ENCODE measurements at places on chromosomes 3 and 15.

DNA sequence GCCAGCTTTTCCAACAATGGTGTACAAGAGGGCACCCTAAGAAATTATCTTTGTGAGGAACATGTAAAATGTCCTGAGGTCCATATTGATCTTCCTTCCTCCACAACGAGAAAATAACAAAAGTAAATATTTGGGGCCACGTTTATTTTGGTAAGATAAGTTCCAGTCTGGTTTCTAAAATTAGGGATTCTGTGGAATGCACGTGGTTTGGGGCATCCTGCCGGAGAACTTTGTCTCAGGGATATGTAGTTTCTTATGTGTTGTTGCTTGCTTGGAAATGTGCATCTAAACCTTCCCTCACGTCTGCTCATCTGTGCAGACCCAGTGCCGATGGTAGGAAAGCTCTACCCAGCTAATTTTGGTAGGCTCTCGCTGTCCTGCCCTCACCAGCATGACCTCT lies 62.8 kb downstream of the CTDSPL start:
- DNase-seq, result no peak

DNA sequence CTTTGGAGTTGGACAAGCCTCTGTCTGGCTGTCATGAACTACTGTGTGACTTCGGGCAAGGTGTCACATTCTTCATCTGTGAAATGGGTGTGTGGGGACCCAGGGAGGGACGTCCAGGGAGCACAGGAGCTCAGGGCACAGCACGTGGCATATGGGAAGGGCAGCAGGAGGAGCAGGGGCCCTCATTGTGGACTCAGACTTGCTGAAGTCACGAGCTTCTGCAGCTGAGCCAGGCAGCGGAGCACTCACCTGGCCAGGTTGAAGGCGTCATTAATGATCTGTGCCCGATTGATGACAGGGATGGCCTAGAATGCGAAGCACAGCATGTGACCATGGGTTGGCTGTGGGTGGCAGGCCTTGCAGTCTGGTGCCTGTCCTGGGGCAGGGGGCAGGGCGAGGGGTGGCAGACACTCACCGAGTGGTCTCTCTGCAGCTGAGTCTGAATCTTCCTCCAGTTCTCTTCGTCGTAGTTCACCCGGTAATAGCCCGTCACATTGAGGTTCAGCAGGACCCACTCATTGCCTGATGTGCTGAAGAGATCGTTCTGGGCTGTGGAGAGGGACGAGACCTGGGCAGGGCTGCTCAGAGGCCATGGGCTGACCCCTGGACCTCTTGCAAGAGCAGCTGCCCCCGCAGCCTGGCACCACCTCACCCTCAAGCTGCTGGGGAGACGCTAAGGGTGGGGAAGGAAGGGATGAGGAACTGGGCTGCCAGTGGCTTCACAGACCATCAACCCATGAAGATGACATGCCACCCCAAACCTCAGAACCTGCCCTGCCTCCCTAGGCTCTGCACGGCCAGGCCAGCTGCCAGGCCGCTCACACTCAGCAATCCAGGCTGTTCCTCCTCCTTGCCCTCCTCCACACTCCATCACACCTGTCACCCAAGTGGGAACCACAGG lies 15.4 kb downstream of the ANPEP start:
- DNase-seq, result no peak

- DNase-seq, result no peak
Measured at GRCh38 chr3:32959371-32959770, 7.9 kb downstream of the CCR4 start.

- DNase-seq, result no peak
Measured at GRCh38 chr3:50123394-50124051, 31.6 kb upstream of the SEMA3F start.

DNA sequence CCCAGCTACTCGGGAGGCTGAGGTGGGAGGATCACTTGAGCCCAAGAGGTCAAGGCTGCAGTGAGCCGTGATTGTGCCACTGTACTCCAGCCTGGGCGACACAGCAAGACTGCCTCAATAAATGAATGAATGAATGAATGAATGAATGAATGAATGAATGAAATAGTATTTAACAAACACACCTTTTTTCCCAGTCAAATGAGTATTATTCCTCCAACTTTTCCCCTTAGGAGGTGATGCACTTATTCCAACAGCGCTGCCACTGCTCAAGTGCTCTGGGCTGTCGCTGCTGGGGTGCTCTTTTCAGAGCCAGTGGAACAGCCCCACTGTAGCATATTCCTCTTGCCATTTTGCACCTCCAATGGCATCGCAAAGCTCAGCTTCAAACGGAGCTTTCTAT lies 66.8 kb upstream of the RAD18 start:
- DNase-seq, result no peak

DNA sequence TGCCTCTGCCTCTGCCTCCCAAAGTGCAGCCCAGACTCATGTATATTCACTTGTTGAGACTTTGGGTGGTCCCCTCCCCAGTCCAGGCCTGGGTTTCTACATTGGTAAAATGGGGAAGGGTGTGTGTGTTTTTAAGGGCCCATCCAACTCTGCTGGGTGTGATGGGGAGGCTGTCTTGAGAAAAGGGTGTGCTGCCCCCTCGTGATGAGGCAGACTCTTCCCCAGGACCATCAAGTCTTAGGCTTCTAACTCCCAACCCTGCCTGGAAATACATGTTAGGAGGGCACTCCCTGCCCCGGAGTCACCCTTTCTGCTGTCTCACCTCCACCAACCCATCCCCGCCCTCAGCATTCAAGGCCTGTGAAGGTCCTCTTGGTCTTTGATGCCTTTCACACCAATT lies 4.4 kb upstream of the PTPN23 start:
- peak; percentile 15 for DNase-seq

GRCh38 chr3:87792198-87792533 lies 266.6 kb downstream of the CGGBP1 start:
- no peak for DNase-seq

DNA sequence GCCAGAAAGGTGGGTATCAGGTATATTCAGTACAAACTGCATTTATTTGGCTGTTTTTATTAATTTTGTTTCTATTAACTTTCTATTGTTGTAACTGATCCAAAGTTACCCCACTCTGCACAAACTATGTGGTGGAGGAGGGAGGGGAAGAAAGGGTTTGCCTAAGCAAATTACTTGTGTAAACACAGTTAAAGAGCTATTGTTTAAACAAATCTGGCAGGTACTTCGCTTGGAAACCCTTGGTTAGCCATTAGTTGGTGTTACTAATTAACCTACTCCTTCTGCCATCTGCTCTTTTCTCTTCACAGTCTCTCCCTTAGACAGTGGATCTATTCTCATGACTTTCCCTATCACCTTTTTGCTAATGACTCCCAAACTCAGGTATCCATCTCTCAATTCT lies 328.4 kb upstream of the NECTIN3 start:
- no peak for DNase-seq

GRCh38 chr3:169337500-169338078 lies 325.9 kb downstream of the MECOM start:
- DNase-seq, result no peak

DNA sequence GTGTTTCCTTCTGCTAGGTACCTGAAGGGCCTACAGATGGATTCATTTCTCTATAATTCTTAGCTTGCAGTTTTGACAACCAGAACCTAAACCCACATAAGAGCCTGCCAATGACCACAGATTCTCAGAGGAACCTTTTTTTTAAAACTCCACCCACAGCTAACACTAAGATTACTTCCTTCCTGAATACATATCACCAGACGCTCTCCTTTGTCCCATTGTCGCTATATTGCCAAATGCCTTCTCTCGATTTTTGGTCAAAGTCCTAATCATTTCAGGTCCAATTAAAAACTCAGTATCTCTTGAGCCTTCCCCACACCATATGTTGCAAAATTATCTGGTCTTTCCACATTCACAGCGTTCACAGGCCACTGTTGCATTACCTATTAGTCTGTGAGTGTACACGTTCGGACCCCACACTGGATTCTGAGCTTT lies 12.4 kb downstream of the ZNF710 start:
- peak; percentile 77 for DNase-seq

DNA sequence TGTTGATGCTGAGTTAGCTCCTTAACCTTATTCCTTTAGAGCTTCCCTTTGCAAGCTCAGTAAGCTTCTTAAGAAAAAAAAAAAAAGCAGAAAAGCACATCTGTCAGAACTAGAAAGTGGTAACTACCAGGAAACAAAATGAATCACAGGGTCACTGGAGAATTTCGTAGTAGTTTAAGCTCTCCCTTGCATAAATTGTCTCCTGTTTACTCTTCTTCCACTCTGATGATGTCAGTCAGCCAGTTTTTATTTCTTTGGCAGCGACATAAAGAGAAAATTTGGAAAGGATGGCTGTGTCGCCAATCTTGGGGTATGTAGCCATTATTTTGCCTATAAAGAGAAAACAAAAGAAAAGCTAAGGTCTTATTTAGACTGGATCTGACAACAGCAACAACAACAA lies 3.2 kb upstream of the GABRR3 start:
- no peak for DNase-seq

- peak; percentile 75 for DNase-seq
Measured at GRCh38 chr15:38672814-38673670, 108.4 kb upstream of the RASGRP1 start.

DNA sequence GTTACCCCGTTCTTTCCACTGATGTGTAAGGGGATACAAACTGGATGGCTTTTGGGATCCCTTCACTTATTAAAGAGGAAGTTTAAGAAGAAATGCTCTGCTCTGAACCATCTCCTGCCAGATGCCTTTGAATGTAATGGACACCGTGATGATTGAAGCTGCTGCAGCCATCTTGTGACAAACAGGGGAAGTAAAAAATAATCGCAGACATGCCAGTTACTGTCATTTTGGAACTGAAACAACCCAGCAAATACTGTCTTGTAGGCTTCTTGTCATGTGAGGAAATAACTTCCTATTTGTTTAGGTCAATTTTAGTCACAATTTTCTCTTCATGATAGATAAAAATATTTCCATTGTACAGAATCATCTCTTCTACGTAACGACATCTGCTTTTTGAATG lies 224.0 kb downstream of the CHL1 start:
- peak; percentile 43 for DNase-seq

DNA sequence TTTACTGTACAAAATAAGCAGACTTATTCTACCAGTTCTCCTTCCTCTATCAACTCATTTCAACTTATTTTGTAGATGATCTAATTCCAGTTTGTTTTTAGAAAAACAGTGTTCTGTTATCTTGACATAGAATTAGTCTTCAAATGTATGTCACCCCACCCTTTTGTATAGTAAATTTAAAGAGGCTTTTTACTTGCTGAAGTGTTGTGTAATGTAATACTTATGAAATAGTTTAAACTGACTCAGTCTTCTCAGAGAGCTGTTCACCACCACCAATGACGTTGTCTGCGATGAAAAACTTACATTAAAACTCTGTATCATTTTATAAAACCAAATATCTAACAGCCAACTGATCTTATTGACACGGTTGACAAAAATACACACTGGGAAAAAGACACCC lies 82.9 kb downstream of the RAP2B start:
- no peak for DNase-seq

- no peak for DNase-seq
Measured at GRCh38 chr15:67879440-67880129, 39.7 kb upstream of the RNU6-1 start.

- no peak for DNase-seq
Measured at GRCh38 chr3:28406241-28406640, 57.6 kb upstream of the AZI2 start.

DNA sequence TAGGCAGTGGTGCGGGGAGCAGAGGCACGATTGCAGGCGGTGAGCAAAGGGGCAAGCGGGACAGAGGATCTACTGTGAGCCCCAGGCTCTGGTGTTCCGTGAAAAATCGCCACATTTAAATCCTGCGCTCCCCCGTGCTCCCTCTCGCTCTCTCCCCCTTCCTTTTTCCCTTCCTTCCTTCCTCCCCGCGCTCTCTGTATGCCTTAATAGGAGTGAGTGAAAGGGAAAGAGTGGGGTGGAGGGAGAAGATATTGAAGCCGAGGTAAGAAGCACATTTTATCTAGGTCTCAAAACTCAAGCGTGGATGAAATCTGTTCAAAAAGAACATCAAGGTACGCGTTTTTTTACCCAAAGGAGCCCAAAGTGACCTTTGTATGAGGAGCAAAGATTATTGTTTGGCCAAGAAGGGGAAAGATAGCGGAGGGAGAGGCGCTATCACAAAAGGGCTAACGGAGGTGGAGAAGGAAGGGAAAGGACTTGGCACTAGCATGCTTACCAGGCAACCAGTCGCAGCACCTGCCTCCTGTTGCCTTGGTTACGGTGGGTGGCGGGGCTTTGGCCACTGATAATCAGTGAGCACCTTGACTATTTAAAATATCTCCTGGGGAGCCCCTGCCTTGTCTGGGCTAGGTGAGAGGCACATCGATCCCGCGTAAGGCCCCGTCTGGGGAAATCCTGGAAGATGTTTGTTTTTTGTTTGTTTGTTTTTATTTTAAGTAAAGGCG lies 14.9 kb upstream of the AEN start:
- no peak for DNase-seq

Measured in GM12865 (cell line).